ENCODE measurements at places on chromosomes 3 and 15. TPM values are rescaled to one million over a fixed set of nuclear protein-coding genes. Genes with fewer than 3 reads are reported as not detected.

DNA sequence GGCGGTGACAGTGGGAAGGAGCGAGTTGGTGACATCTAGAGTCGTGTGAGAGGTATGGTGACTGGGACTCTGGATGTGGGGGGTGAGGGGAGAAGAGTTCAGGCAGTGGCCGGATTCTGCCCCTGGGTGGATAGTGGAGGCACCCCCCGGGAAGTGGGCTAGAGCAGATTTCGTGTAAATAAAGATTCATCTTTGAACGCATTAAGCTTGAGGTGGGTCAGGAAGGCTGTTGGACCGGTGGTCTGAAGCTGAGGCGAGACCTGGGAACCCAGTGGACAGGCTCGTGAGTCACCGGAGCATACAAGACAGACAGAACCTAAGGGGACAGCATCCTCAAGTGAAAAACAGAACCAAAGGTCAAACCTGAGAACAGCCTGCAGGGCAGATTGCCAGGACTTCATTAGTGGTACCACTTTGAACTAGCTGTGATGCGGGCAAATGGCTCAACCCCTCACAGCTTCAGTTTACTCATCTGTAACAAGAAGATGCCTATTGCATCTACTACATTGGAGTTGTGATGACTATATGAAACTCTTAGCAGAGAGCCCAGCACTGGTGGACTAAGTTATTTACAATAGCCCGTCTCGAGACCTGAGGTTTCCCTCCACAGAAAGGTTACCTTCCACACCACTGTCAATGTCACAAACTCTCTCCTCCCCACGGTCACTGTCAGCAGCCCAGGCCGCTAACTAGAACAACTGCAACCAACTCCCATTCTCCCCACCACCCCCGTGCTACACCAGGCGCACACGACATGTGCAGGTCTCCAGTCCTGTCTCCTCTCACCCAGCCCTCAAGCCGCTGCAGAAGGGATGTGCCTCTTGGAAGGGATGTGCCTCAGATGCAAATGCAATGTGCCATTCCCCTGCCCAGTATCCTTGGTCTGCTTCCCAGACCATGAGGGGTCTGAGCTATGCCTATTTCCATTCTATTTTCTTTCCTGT, 901 bp upstream of the CLN6 start:
- peaks cover 26% of the 10 kb centered on the region for H3K4me1 ChIP-seq
- no peaks in the 10 kb centered on the region for H3K36me3 ChIP-seq
- peak overlapping the region; percentile 95 for H3K27ac ChIP-seq
- H3K4me3 ChIP-seq: peak overlapping the region; percentile 96
- no peaks in the 10 kb centered on the region for H3K27me3 ChIP-seq

DNA sequence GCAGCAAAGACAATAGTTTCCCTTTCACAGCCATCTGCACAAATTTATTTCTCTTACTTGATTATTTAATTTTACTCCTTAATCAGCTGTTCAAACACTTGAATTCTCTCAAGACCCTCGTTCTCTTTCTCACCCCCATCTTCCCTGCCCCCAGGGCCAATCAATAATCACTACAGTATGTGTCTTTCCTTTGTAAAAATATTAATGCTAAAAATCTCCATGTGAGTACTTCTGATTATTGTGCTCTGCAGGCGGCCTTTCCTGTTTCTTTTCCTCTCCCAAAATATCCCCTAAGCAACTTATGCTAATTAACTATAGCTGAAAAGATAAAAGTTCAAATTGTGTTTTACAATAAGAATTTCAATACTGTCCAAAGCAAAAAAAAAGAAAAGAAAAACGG, 617.0 kb upstream of the CBLB start:
- no peak overlapping the region for H3K4me3 ChIP-seq
- no peak for DNase-seq
- H3K27ac ChIP-seq: no peak overlapping the region

DNA sequence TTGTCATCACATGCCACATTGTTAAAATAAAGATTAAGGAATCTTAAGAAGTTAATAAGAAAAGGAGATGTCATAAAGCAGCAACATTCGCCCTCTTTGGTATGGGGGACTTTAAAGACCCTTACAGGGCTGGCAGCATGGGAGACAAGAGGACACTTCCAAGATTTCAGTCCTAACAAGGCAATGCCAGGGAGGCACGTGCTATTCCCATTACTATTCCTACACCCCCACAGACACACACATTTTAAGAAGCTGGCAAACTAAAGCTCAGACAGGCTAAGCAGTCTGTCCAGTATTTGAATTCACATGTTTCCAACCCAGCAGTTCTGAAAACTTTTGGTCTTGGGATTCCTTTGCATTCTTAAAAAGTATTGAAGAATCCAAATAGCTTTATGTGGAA, 80.8 kb downstream of the WDR49 start:
- no peaks in the 10 kb centered on the region for H3K27me3 ChIP-seq
- H3K4me1 ChIP-seq: no peaks in the 10 kb centered on the region
- no peak overlapping the region for H3K27ac ChIP-seq
- no peaks in the 10 kb centered on the region for H3K36me3 ChIP-seq
- DNase-seq: no peak
- H3K4me3 ChIP-seq: no peak overlapping the region

TMEM108 gene
- polyA plus RNA-seq: not detected

DNA sequence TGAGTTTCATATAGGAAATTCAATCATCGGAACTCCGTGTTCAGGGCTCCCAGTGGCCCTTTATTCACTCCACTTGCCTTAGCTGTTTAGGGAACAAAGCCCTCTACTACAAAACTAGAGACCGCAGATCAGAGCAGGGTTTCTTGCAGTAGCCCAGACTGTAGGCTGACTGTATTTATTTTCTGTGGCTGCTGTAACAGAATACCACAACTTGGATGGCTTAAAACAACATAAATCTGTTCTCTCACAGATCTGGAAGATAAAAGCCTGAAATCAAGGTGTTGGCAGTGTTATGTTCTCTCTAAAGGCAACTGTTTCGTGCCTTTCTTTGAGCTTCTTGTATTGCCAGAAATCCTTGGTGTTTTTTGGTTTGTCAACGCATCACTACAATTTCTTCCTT, 479.0 kb downstream of the AGBL1 start:
- H3K4me1 ChIP-seq: no peaks in the 10 kb centered on the region
- H3K27me3 ChIP-seq: no peaks in the 10 kb centered on the region
- H3K4me3 ChIP-seq: no peak overlapping the region

All from naive thymus-derived CD8-positive, alpha-beta T cell (primary cell).